Fibroblast of skin of scalp (primary cell): ENCODE measurements at places on chromosomes 3 and 15.
A peak's percentile ranks its signal among the peaks of the same experiment; 100 is the strongest.

DNA sequence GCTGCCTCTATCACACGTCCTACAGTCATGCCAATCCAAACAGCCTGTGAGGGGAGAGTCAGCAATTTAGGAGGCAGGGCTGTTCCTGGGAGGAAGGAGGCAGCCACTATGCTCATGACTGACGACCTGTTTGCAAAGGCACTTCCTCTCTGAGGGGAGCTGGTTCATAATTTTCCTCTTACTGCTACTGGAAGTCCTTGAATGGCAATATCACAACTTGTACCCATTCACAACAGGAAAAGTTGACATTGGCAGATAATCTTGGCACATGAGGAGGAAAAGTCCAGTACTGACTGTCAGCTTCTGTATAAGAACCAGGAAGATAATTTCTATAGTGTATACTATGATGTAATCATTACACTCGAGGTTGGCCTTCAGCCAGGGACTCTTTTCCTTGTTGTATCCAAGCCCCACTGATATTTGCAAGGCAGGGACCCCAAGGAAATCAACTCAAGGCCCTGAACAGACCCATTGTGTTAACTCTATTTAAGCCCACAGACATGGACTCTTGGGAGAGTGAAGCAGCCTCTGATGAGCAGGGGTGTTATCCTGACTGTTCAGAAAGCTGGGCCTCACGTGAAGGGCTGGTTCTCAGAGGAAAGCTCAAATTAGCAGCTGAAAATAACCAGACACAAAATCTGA is 267.3 kb upstream of the ADAMTS9 start:
- DNase-seq = no peak

DNA sequence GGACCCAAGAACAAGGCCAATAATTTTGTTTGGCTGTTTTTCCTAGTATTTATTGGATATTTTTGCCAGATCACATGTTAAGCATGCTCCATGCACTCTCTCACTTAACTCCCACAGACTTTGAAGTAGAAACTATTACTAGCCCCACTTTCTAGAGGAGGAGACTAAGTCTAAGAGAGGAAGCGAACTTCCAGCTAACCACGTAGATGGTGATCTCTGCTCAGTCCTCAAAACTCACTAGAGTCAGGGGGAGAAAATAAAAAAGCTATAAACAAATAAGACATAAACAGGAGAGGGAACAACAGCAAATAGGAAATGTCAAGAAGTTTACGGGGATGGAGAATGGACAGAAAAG is 481.0 kb upstream of the PROK2 start:
- no peak for DNase-seq

GRCh38 chr3:160956785-160957184 is 148.4 kb downstream of the B3GALNT1 start:
- no peak for DNase-seq

GRCh38 chr3:145953316-145953715 is 207.7 kb downstream of the PLOD2 start:
- peak; percentile 33 for DNase-seq

- peak; percentile 15 for DNase-seq
Measured at GRCh38 chr3:129399895-129400357, 28.5 kb downstream of the EFCAB12 start.

- DNase-seq = no peak
Measured at GRCh38 chr3:160136421-160136820, 88.8 kb upstream of the C3orf80 start.

DNA sequence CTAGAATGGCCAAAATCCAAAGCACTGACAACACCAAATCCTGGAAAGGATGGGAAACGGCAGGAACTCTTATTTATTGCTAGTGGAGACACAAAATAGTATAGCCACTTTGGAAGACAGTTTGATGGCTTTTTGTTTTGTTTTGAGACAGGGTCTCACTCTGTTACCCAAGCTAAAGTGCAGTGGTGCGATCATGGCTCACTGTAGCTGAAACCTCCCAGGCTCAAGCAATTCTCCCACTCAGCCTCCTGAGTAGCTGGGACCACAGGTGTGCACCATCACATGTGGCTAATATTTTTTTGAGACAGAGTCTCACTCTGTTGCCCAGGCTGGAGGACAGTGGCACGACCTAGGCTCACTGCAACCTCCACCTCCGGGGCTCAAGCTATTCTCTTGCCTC is 27.3 kb upstream of the GPR160 start:
- no peak for DNase-seq

- DNase-seq = no peak
Measured at GRCh38 chr3:94156626-94157025, 93.8 kb downstream of the NSUN3 start.

DNA sequence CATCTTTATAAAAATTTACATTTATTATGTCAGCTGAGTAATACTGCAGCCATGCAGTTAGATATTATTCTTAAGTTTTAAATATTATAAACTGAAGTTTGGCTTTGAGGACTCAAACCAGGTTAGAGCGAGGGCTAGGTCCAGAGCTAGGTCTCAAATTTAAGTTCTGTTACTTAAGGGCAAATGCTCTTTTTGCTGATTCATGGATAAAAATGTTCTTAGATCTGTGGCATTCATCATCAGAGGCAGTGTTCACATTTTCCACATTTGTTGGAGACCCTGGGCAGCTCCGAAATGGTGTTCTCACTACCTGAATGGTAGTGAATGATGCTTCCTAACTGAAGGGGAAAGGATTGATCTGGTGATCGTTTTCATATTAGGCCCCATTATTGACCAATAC is 121.4 kb upstream of the MB21D2 start:
- no peak for DNase-seq

- no peak for DNase-seq
Measured at GRCh38 chr3:55951388-55951787, 464.3 kb upstream of the WNT5A start.
